ENCODE measurements at places on chromosomes 12 and 14.

- DNase-seq, result no peak
These were observed 19.9 kb downstream of the RIC8B start for GRCh38 chr12:106794369-106794768.

DNA sequence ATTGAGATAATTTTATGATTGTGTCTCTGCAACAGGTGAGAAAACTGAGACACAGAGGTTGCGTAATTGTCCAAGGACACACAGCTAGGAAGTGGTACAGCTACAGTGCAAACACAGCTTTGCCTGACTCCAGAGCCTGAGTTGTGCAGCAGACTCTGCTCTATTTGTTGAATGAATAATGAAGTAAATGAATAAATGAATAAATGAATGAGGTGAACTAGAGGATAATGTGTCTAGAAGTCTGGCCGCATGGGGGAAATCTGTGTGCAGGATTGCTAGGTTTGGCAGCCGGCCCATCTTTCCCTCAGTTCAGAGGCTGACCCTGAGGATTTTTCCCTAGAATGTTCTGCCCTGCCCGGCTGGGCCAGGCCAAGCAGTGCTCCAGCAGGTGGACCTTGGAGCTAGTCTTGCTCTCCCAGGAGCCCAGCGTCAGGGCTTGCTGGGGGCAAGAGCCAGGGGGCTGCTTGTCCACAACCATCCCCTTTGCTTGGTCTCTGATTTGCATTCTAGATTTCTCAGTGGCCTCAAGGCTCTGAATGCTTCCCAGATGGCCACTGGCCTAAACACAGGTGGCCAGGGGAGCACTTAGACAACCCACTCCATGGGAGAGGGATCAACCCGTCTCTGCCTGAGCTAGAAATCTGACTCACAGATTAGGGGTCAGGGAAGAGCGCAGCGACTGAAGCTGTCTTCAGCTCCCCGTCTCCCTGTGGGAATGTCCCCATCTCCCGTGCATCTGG lies 225.2 kb downstream of the C12orf75 start:
- no peak for DNase-seq

DNA sequence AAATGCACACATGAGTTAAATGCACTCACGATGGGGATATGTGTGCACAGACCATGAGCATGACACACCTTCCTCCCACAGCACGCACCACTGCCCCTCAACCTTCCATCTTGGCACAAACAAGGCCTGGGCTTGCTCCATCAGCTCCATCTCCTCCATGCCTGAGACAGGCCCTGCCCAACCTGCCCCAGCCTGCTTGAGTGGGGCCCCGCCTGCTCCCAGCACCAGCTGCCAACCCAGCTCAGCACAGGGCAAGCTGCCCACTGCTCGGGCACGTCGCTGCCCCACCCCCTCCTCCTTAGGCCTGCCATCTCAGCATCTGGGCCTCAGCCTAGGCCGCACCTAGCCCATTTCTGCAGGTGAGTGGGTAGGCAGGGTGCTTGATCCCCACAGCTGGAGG lies 27.6 kb upstream of the KRT78 start:
- no peak for DNase-seq

DNA sequence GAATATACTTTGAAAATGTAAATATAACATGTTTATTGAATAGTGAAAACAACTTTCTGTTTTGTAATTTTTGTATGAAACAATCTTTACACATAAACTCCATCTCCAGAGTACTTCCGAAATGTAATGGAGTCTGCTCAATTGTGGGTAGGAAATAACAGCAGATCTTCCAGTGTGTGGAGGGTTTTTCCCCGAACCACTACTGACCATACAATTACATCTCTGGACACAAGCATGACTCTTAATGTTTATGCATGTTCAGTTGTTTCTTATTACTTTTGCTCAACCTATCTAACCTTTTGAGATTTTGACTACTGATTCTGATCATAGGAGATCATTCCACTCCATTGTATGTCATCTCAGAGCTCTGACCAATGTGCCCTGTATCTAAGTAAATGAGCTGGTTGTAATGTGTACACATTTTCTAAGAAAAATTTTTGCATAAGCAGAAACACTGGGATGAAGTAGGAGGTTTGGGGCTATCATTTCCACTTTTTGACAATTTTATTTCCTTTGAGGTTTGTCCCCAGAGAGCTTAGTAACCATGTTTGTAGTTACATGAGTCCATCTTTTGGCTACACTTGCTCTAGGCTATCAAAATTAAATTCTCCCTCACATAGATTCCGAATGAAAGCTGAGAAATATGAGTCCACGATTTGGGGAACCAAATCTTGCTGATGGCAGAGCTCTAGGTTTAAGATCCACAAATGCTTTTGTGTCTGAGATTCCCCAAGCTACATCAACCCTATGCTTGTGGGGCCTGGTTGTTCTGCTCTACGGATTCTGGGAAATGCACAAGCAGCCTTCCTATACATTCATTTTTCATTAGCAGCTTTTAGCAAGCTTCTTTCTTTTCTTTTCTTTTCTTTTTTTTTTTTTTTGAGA lies 21.4 kb upstream of the CLEC4D start:
- DNase-seq, result no peak

All from stimulated activated naive B cell treated with anti-CD40 and anti-IgM and Interleukin-4, amounts not matched to agents 10 μg/mL and 1 μg/mL and 100 μg/mL, for 72 hours (primary cell).